Activated CD8-positive, alpha-beta memory T cell treated with anti-CD3 and anti-CD28 coated beads for 24 hours (primary cell): ENCODE measurements at places on chromosomes 3 and 15.
A peak's percentile ranks its signal among the peaks of the same experiment; 100 is the strongest.

- no peak for DNase-seq
Measured at GRCh38 chr3:188272481-188273372, 118.8 kb downstream of the LPP start.

GRCh38 chr3:32200490-32200889 lies 38.0 kb upstream of the CMTM8 start:
- no peak for DNase-seq

GRCh38 chr3:5258526-5258925 lies 71.0 kb downstream of the EDEM1 start:
- no peak for DNase-seq

GRCh38 chr3:181839916-181840297 lies 128.2 kb downstream of the SOX2 start:
- DNase-seq: no peak

DNA sequence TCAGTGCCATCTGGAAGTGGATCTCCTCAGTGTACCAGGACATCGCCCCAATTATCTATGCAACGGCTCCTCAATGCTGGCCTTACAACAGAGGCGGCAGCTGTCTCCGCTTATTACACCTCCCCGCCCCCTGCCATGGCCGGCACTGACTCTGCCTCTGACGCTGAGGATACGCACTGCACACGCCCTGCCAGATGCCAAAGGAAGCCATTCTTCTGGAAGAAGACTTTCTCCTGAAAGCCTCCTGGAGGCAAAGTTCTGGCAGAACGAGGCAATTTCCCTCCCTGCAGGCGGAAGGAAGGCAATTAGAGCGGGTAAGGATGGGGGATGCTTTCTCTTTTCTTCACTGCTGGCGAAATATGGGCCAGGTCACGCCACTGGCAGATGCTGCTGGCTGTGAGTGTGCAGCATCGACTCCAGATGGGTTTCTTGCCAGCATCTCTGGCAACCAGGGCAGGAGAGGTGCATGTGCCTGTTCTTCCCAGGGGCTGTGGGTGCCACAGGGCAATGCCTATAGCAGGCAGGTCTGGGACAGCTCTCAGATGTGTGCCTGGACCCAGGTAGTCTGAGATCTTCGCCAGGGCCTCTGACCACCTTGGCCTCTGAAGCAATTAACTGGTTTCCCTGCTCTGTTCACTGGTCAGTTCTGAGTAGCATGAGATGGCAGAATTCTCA lies 62.2 kb upstream of the MRPS22 start:
- DNase-seq: no peak

DNA sequence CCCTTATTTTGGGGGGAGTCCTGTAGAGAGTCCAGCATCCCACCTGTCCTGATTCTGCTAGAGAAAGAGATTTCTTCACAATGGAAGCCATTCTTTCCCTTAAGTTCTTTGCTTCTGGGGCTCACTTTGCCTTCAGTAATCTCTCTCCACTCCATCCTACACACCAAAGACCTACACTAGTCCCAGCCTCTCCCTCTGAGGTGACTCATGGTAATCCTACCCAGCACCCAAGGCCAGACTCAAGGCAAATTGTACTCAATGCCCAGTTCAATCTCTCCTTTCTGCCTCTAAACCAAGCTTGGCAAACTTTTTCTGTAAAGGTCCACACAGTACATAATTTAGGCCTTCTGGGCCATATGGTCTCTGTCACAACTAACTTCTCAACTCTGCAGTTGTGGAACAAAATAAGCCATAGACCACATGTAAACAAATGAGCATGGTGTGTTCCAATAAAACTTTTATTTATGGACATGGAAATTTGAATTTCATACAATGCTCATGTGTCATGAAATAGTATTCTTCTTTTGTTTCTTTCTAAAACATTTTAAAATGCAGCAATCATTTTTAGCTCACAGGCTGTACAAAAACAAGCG lies 72.5 kb downstream of the MRPL46 start:
- no peak for DNase-seq

DNA sequence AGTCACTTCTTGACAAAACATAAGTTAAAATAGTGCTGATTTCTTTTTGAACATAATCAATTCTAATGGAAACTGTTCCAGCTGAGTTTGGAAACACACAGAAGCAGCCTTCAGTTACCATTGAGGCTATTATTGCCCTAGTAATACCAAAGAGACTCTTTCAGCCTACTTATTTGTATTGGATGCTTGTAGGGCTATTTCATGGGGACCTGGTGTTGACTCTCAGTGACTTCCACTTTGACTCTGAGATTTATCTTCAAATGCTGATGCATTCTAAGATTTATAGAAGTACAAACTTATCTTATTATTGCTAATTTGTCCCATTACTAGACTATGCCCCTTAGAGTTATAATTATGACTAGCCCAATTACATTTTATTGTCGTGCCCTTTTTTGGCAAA lies 67.4 kb downstream of the CMSS1 start:
- no peak for DNase-seq

DNA sequence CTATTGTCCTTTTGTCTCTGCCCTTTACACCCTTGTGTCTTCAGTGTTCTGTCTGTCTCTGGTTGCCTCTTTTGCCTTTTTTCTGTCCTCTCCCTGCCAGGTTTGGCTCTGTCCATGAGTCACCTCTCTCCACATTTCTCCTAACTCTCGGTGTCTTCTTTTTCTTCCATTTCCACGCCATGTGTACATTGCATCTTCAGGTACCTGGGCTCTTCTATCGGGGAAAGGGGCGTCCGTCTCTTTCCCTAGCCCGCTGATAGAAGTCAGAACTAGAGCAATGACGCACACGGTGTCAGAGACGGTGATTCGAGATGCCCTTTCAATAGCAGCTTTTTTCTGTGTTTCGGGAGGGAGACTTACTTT lies 641 bp downstream of the OPA1 start:
- DNase-seq: peak; percentile 68

- no peak for DNase-seq
Measured at GRCh38 chr15:61084944-61085367, 144.1 kb downstream of the RORA start.

- DNase-seq: no peak
Measured at GRCh38 chr3:131232711-131233267, 148.8 kb upstream of the NUDT16 start.

GRCh38 chr3:933326-933725 lies 159.5 kb upstream of the CNTN6 start:
- no peak for DNase-seq

DNA sequence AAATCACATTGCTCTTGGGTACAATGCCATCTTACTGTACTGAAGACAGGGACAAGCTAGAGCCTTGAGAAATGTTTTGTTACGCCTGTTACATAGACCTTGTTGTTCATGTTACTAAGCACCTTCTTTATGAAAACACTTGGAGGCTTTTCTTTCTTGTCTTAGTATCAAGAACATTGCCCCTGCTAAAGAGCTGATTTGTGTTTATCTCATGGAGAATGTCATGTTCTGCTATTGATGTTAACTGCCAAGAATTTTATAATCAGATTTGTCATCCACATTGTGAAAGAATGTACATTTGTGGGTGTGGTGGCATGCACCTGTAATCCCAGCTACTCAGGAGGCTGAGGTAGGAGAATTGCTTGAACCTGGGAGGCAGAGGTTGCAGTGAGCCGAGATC lies 431.3 kb upstream of the MDFIC2 start:
- DNase-seq: no peak

- DNase-seq: no peak
Measured at GRCh38 chr3:111947231-111947630, 31.6 kb upstream of the ABHD10 start.

DNA sequence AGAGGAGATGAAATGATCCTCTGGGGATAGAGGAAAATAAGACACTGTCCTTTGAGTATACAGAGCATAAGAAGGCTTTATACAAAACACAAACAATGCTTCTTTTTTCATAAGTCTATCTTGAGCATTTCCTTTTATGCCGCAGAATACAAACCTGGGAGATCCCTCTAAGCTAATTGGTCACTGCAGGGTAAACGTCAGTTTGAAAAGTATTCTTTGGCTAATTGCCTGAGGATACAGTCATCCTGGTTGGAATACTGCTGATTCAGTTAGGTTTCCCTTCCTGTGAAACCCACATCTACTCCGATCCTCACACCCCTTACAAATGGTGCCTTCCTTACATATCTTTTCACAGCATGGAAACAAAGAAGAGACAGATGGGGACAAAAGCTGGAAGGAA lies 10.6 kb downstream of the WNT5A start:
- no peak for DNase-seq

DNA sequence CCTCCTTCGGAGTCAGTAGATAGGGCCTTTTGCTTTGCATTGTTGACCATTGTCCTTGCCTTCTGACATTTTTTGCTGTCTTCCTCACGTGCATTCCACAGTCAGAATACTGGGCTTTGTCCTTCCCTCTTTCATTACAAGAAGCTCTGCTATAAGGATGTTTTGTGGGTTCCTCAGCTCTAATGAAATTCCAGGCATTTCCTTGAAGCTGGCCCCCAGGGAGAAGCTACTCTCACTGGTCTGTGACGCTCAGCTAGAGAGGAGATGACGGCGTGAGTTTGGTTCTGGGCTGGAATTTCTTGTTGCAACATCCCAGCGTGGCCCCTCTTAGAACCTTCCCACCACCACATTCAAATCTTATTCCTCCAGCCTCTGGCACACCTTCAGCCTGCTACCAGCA lies 210.2 kb downstream of the TJP1 start:
- no peak for DNase-seq

GRCh38 chr15:91508633-91509032 lies 344.9 kb upstream of the SLCO3A1 start:
- no peak for DNase-seq

DNA sequence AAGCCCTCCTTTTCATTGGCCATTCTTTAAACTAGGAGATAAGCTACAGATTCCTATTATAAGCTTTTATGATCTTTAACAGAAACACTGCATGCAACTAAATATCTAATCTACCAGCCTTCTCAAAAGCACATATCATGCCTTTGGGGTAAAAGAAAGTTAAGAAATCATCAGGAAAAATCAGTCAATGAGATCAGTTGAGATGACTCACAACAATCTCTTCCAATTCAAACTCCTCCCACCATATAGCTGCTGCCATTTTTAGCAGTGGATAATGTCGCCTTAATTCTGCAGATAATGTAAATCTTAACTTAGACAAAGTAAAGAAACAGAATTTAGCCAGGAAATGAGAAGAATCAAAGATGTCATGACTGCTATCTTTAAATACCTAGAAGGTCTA lies 135.2 kb upstream of the BCL6 start:
- no peak for DNase-seq

GRCh38 chr15:66963710-66964109 lies 101.7 kb upstream of the SMAD3 start:
- DNase-seq: no peak

GRCh38 chr3:141450727-141451375 lies 36.0 kb upstream of the RASA2 start:
- DNase-seq: peak; percentile 40

DNA sequence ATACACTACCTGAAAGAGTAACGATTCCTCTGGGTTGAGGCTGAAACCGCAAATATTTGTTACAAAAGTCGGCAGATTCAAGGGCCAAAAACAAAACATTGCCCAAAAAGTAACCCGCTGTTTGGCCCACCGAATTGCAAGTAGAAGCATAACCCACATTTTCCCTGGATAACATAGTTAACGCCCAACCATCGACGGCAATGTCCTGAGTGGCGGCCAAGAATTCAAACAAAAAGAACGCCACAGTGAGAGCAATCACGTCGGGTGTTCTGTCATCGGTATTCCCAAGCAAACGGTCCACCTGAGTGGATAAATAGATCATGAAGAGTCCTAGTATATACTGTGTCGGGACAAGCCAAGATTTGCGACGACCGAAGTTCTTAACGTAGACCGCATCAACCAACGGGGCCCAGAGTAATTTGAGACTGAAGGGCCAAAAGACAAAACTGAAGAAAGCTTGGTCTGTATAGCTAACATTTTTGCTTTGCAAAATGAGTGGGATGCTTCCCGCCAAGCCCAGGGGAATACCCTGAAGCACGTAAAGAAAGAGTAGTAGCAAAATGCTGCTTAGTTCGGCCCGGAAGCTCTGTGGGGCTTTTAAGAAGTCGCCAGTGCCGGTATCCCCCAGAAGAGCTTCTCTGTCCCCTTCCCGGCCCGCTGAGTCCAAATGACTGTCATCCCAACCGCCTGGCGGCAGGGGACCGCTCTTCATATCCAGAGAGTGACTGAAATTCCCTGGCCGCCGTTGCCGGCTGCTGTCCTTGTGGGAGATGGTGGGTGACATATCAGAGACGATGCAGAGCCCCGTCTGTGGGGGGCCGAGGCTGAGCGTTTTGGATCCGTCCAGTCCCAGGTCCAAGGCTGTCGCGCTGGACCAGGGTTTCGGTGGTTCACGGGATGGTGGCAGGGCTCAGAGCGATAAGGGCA lies 750 bp downstream of the SLC33A1 start:
- DNase-seq: no peak

GRCh38 chr3:14913926-14914778 lies 33.2 kb upstream of the NR2C2 start:
- DNase-seq: peak; percentile 26

DNA sequence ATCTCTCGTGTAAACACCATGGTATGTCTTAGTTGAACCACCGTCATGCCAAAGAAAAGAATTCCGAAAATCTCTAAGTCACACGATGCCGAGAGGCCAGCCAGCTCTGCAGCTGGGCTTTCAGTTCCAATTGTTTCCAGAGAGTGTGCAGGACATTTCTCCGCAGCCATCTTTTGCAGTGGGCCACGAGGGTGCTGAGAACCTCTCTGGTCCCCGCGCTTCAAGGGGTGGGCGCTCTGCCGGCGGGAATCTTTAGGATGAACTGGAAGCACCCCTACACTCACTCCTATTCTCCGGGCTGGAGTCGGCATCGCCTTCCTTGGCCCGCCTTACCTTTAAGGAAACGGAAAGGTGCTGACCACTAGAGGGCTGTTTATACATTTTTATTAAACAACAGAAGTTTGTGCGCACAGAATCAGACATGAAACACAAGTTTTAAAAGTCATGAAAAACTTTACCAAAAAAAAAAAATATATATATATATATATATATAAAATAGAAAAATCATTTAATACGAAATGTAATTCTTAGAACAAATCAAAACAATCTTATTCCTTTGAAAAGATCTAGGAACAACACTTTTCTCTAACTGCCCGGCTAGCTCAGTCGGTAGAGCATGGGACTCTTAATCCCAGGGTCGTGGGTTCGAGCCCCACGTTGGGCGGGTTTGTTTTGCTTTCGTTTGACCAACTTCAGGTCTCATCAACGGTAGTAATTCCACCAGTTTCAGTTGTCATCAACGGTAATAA lies 12.5 kb upstream of the MORF4L1 start:
- peak; percentile 92 for DNase-seq

GRCh38 chr3:133487204-133487603 lies 86.3 kb upstream of the CDV3 start:
- DNase-seq: no peak

DNA sequence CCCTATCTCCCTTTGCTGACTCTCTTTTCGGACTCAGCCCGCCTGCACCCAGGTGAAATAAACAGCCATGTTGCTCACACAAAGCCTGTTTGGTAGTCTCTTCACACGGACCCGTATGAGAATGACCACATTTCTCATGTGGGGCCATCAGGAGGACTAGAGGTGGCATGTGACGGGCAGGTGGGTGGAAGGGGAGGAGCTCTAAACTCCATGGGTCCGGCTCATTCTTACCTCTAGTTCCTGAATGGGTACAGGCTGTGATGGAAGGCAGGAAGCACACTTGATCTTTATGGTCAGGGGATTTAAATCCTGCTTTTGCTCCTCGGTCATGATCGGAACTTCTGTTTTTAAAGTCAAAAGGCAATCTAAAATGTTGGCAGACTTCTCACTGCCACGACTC lies 28.6 kb downstream of the CFAP92 start:
- no peak for DNase-seq
